Activated T-helper 1 cell treated with anti-CD3 and anti-CD28 coated beads, Interleukin-2, amount 50 U/mL, for 16 hours (primary cell): ENCODE measurements at places on chromosomes 12 and 14.
A peak's percentile ranks its signal among the peaks of the same experiment; 100 is the strongest.

DNA sequence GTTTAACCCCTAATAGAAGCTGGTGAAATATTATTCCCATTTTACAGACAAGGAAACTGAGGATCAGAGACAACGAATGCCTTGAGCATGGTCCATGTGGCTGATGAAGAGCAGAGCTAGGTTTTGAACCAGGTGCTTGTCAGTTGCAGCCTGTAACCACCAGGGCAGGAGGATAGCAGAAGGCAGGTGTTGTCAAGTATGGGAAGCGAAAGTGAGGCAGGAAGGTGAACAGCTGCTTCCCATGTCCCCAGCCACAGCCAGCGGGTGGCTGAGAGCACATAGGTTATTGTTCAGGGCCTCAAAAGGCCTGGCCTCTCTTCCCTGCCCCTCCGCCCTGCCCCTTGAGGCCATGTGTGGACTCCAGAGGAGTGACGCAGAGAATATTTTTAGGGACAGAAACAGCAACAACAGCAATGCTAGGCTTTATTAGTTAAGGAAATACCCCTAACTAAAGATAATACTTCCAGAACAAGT, 39.6 kb downstream of the IQSEC3 start:
- DNase-seq, result no peak

DNA sequence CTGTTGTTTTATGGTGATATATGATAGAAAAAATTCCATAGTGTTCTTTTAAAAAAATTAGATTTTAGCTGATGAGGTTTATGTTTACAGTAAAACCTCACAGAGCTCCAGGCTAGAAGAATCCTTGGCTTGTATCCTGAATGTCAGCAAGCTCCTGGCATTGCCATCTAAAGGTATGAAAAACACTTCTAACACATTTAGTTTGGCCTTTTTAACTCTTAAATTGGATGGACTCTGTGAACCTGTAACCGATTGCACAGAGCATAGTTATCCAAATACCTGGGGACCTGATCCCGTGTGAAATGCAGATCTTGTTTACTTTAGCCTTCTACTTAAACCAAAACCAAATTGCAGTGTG, 241.1 kb upstream of the DCN start:
- no peak for DNase-seq

GRCh38 chr12:25645427-25645826, 92.3 kb upstream of the LMNTD1 start:
- DNase-seq, result no peak

DNA sequence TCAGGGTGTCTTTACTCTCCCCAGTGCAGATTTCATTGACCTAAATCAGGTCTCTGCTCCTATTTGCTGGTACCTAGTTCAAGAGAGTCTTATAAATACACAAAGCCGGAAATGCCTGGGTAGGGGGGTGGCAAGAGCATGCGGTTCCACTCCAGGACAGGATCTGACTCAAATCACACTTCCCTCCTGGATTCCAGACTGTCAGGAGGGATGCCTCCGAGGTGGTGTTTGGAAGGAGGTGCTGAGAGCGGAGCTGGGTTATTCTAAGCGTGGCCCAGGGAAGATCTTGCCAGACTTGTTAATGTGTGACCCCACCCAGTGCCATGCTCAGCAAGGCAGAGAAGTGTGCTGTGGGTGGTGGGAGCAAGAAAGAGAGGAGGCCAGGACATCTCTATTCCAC, 49.8 kb downstream of the B4GALNT3 start:
- DNase-seq, result no peak

DNA sequence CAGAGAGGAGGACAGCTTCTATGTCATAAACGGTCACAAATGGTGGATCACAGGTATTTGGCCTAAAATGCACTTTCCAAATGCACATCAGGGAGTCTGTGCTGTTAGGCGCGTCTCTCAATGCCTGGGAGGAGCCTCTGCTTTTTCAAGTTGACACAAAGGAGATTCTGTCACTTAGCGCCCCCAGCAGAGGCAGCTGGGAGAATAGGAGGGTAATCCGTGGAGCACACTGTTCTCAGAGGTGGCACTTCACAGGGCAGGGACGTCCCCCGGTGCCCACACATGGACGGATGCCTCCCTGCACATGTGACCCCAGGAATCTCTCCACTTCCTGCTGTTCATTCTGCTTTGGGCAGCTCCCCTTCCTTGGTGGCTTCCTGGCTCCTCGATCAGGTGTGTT, 19.4 kb upstream of the ALDH2 start:
- no peak for DNase-seq

- no peak for DNase-seq
These were observed 208.5 kb downstream of the SLC41A2 start for GRCh38 chr12:104749545-104749944.

DNA sequence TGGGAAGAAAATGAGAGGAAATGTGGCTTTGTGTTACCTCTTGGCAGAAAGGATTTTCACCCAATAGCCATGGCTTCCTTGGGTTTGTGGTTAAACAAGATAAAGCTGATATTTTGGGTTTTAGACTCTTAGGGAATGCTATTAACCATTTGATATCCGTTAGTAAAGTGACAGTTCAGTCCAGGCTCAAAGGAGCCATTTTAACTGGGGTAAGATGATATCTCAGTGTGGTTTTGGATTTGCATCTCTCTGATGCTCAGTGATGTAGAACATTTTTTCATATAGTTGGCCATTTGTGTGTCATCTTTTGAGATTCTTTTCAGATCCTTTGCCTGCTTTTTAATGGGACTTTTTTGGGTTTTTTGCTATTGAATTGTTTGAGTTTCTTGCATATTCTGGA, 30.1 kb downstream of the IFT43 start:
- no peak for DNase-seq

GRCh38 chr14:92734618-92735017, 13.8 kb downstream of the LGMN start:
- DNase-seq, result no peak

DNA sequence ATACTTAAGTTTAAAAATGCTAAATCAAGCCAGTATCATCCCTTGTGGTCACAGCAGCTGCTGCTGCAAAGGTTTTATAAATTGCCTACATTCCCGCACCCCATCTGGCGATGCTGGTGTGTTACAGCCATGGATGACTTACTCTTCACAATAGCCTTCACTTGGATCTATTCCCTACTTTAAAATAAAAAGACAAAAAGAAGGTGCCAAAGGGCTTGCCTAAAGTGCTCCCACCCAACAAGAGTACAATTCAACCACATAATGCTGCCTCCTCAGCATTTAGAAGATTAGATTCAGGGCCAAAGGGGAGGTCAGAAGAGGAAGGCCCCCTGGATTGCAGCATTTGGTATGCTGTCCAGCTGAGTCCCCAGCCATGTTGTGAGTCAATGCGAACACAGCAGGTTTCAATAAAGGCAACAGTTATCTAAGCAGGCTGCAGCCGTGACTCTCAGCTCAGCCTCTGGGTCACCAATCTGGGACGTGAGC, 176.1 kb downstream of the DAD1 start:
- DNase-seq, result no peak

DNA sequence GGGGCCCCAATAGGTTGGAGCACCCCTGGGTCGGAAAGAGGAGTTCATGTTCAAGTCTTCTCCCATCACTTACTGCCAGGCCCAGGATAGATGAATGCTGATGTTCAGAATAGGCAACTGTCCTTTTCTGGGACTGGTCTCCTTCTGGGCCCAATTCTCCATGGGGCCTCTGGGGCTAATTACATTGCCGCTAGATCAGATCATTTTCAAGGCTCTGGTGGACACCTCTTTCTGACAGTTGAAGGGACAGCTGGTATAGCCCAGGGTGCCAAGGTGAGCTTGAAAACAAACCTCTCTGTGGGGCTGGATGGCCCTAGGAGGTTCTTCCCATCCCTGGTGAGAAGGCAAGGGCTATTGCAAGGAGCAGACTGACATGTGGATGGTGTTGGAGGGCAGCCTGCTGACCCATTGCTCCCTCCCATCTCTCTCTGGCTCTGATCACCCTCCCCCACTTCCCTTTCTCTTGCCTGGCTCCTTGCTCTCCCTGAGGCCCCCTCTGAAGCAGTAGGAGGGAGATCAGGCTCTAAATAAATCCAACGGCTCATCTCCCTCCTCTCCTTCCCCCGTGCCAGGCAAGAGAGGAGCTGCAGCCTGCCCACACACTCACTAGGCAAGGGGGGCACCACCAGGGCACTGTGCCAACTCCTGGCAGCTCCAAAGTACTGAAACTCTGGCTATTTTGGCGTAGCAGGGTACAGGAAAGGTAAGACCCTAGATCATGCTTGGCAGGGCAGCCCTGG, 1.9 kb downstream of the CACNB3 start:
- DNase-seq, result no peak

DNA sequence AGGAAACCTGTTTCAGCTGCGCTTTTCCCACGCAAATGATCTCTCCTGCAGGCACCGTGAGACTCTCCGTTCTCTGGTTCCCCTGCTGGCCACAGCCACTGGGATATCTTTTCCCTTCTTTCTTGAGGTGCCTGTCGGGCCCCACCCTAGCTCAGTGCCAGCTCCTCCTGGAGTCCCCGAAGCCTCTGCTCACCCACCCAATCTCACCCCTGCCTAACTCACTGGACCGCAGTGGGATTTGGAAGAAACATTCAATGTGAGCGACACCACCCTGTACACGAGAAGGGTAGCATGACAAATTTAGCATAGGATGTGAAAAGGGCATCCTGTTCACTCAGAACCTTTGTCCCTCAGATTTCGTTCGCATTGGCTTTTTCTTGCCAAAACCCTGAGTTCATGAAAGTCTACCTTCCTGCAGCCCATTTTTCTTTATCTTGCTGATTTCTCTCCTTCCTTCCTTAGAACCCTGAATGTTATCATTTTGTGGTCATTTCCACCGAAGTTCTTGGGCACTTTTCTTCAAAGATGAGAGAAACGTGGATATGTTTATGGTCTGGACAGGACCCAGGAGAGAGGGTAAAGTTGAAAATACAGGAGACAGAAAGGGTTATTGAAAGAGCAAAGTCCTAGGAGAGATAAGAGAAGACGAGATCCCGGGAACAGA, 63.6 kb upstream of the ELK3 start:
- no peak for DNase-seq

- no peak for DNase-seq
These were observed 86.0 kb upstream of the ATF1 start for GRCh38 chr12:50677858-50678257.

DNA sequence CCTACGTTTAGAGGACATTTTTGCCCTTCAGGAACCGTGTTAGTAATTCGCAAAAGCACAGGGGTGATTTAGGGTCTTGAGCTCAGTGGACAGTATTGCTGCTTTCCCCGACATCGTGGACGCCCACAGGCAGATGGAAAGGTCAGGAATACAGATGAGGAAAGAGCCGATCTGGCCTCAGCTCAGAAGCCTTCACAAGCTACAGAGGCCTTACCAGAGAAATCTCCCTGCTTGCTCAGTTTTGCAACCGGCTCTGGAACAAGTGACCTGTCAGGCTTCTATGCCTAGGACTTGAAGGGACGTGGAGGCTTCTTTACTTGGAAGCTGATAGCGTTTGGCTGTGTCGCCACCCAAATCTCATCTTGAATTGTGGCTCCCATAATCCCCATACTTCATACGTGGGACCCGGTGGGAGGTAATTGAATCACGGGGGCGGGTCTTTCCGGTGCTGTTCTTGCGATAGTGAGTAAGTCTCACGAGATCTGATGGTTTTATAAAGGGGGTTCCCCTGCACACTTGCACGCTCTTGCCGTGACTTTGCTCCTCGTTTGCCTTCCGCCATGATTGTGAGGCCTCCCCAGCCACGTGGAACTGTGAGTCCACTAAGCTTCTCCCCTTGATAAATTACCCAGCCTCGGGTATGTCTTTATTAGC, 332.5 kb downstream of the MED13L start:
- DNase-seq, result no peak

DNA sequence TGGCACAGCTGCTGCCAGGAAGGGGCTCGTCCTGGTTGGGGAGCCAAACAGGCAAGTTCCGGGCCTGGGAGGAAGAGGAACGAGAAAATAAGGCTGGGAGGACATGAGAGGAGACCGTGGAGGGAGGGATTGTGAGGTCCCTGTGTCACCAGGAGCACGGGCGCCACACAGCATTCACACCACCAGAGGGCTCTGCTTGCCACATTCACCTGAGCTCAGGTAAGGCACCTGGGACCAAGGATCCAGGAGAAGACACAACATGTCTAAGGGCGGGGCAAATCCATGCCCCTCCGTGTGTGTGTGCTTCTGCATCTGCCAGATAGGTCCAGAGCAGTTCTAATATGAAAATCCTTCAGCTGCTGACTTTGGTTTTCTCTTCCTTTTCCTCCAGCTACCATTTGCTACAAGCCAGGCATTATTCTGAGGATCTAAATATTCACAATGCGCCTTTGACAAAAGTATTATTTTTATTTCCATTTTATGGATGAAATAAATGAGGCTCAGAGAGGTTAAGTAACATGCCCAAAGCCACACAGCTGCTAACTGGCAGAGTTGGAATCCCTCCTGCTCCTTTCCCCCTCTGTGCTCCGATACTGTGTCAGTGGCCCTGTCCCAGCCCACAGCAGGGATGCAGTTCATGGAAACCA, 14.6 kb downstream of the RAPGEF3 start:
- peak; percentile 34 for DNase-seq

DNA sequence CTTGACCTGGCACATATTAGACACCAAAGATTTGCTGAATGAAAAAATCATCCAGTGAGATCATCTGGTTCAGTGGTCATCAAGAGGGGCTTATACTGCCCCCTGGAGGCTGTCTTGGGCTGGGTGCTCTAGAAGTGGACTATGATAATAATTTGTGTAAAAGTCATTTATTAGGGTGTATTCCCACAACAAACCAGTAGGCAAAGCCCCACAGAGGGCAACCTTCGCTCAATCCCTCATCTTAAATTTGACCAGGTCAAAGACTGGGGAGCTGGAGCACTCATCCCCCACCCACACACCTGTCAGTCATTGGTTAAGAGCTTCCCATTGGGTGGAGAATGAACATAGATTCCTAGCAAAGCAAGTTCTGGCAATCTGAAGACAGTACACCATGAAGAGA, 20.0 kb upstream of the FICD start:
- no peak for DNase-seq

- no peak for DNase-seq
These were observed 36.5 kb downstream of the FOS start for GRCh38 chr14:75315144-75315543.

- no peak for DNase-seq
These were observed 4.8 kb downstream of the PHB2 start for GRCh38 chr12:6965714-6966113.

DNA sequence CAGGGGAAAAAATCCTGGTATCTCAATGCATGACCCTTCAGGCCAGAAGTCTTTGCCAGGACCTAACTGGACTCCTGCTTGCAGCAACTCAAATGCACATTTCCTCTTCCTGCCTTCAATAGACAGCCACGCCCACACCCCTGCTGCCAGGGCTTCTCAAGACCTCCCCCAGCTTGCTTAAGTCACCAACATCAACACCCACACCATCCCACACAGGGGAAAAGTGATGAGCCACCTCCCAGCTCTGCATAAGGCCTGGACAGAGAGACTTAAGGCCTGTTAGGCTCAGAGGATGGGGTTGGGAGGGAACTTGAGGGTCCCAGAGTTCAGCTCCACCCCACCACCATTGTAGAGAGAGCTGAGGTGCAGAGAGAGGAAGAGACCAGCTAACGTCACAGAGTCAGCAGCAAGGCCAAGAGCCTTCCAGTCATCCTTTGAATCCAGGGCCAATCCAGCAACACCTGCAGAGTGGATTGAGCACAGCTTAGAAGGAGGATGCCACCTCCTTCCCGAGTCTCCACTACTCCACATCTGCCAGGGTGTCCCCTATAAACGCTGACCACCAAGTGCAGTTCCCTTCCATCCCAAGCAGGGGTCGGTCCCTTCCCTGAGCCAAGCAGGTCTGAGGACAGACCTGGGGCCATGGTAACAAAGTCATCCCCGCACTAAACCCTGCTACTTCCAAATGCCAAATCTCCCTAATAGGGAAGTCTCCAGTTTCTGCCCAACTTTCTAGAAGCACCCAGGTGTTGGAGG, 50.0 kb downstream of the KDM2B start:
- peak; percentile 47 for DNase-seq

GRCh38 chr14:99506276-99506675, 25.1 kb downstream of the CCNK start:
- DNase-seq, result no peak
